ENCODE measurements at places on chromosomes 11 and 22.

GRCh38 chr11:68206211-68206610 lies 6.9 kb downstream of the KMT5B start:
- peak; percentile 22 for DNase-seq

DNA sequence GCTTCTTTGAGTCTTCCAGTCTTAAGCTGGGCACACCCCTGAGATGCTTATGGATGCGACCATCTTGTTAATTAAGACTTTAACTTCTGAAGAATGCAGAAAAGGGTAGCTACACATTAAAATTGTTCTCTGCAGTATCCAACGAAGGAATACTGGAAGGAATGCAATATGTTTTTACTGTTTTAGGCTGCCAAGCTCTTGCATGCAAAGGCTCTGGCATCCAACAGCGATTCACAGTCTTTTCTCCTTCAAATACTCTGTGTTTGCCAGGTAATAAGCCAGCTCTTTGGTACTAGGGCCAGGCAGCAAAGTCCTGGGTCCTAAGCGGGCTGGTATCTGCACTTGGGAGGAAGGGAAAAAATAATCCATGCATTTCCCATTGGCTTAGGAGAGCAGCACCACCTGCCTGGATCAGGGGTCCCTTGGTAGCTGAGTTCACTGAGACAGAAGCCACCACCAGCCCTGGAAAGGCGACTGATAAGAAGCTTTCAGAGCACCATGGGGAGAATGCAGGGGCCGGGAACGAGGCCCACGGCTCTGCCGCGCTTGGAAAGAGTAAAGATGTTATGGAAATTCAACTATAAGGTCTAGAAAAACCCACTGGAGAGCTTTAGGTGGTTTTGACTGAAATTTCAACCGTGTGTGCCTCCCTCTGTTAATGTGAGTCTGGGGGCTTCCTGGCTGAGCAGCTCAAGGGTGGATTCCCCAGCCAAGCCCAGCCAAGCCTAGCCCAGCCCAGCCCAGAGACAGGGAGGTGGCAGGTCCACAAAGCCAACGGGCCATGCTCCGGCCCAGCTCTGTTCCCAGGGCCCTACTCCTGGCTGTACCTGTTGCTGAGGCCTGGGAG lies 67.0 kb upstream of the CCND1 start:
- DNase-seq: no peak

GRCh38 chr11:32131321-32131720 lies 40.4 kb downstream of the RCN1 start:
- DNase-seq: no peak

DNA sequence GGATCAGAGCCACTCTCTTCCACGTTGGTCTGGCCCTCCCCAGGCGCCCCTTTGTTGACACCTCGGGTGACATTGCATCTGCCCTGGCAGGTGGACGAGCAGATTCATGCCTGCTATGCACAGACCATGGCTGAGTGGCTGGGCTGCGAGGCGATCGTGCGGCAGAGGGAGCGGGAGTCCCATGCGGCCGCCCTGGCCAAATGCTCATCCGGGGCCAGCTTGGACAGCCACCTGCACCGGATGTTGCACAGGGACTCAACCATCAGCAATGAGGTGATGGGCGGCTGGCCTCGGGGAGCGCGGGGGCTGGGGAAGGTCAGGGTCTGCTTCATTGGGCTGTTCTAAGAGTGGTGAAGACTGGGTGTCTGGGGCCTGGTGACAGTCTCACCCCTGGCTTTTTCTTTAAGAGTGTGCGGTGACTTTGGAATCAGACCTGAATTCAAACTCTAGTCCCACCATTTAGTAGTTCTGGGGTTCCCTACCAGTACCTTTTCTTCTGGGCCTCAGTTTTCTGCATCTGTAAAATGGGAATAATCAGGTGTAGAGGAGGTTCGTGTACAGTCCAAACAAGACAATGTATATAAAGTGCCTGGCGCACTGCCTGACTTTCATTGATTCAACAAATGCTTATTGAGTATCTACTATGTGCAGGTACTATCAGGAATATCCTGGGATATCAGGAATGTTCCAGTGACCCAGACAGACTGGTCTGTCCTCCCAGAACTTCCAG lies 53.0 kb downstream of the LHFPL7 start:
- DNase-seq: no peak

- no peak for DNase-seq
These were observed 83.9 kb downstream of the RRAS2 start for GRCh38 chr11:14275076-14275475.

DNA sequence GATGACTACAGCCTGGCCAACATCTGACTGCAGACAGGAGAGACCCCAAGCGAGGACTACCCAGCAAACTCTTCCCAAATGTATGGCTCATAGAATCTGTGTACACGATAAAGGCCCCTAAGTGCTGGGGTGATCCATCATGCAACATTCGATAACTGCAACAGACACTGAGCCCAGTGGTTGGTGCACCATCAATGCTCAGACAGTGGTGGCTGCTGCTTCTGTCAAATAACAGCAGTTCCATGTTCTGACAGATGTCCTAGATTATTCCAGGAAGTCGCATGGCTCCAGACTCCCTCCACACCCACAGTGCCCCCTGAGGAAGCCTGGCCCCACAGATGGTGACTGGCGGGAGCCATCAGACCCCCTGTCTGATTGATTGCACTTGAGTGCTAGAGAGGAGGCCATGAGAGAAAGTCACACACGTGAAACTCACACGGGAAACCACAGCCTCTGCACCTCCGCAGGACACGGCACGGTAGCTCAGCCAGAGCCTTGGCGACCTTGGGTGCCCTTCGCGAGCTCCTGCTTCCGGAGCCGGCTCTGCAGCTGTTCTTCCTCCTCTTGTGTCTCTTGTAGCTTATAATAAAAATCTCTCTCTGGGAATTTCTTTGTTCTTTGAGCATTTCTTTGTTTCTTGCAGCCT lies 1155.9 kb downstream of the TBC1D22A start:
- DNase-seq: peak; percentile 54

- DNase-seq: no peak
These were observed 1030.8 kb upstream of the CCDC90B start for GRCh38 chr11:84316866-84317555.

DNA sequence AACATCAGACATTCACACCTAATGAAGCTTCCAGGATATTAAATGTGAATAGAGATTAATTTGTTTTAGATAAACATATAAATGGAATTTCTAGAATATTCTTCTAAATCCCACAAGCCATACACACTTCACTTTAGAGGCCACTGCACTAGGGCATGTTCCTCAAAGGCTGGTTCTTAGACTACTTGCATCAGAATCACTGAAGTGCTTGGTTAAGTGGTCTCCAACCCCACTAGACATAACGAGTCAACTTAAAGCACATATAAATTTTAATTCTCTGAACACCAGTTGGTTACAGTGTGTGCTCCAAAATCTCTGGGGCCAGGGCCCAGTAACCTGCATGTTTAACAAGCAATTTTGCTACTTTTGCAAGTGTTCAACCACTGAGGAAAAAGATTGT lies 7.9 kb upstream of the ALKBH8 start:
- DNase-seq: no peak

DNA sequence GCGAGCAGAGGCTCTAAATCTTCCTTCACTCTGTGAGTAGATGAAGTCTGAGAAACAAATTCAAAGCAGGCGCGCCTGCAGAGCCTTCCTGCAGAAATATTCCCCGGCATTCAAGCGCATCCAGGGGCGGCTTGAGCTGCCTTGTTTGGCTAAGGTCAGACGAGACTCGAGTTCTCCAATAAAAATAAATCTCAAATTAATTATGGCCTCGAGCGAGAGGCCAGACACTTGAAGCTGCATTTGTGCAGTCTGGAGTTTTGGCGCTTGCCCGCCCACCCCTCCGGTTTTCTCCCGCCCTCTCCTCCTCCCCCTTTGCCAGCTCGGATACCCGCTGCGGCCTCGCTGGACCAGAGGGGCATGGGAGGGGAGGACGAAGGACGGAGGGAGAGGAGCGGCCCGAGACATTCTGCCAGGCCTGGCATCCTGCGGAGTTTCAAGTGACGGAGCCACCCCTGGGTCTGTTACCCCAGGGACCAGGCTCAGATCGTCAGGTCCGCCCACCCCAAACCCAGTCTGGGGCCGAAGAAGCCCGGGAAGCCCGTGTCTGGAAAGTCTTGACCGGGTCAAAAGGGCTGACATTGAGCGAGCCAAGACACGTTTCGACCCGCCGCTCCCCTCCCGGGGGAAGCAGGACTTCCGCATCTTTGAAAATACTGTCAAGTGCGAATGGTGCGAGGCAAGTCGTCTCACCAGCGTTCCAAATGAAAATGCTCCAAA lies 3.8 kb upstream of the FLI1 start:
- peak; percentile 64 for DNase-seq

GRCh38 chr11:106765469-106766258 lies 252.6 kb downstream of the GUCY1A2 start:
- no peak for DNase-seq

GRCh38 chr11:47591764-47592163 lies 2.4 kb downstream of the C1QTNF4 start:
- DNase-seq: no peak

- no peak for DNase-seq
These were observed 52.6 kb downstream of the TENM4 start for GRCh38 chr11:79388201-79388600.

GRCh38 chr11:104487046-104487806 lies 323.3 kb upstream of the PDGFD start:
- DNase-seq: no peak

GRCh38 chr11:103735497-103736032 lies 300.9 kb upstream of the DDI1 start:
- no peak for DNase-seq

DNA sequence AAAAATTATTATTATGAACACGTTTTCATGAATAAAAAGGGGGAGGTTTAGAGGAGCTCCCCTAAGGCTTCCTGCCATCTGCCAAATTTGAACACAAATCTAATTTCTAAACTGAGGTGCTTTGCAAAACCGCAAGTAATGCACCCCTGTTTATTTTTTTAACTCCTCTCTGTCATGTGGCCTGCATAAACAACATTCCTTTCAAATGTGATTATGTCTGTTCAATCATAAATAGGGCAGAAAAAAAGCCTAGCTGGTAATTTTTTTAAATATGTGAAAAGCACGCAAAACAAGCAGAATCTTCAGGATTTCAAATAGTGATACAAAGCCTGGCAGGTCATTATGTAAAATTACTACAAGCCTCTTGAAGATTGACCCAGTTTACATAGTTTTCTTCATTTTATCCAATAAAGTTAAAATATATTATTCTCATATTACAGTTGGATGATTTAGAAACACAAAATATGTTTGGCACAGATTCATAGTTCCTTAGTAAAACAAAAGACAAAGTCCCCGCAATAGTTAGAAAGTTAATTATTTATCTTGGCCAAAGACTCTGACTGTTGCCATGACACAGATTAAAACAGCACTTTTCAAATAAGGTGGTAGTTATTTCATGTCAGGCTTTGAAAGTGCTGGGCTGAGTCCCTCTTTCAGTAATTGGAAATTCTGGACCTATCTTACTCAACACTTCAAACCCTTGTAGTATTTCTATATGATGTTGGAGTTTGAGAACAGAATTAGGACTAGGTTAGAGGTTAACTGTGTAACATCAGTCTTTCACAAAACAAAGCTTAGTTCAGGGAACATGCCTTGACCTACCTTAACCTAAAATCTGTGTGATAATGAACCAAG lies 200.3 kb upstream of the MPPED2 start:
- peak; percentile 12 for DNase-seq

- DNase-seq: no peak
These were observed 17.5 kb upstream of the SHANK2 start for GRCh38 chr11:71269603-71270511.

GRCh38 chr22:23094260-23094659 lies 23.9 kb downstream of the GNAZ start:
- no peak for DNase-seq

DNA sequence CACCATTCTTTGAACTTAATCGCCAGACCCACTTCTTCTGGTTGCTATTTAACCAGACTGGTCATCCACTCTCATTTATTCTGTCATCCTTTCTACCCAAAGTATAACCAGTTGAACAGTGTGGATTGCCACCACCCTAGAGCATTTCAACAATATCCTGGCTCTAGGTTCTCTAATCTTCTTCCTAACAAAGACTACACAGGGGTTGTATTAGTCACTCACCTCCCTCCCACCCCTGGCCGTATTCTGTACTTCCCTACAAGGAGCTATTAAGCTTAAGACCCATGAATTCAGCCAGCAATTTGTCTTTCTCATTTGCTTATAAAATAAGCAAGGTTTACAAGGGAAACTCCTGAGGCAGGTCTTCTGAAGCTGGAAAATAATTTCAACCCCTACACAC lies 46.9 kb upstream of the CEP126 start:
- DNase-seq: no peak

DNA sequence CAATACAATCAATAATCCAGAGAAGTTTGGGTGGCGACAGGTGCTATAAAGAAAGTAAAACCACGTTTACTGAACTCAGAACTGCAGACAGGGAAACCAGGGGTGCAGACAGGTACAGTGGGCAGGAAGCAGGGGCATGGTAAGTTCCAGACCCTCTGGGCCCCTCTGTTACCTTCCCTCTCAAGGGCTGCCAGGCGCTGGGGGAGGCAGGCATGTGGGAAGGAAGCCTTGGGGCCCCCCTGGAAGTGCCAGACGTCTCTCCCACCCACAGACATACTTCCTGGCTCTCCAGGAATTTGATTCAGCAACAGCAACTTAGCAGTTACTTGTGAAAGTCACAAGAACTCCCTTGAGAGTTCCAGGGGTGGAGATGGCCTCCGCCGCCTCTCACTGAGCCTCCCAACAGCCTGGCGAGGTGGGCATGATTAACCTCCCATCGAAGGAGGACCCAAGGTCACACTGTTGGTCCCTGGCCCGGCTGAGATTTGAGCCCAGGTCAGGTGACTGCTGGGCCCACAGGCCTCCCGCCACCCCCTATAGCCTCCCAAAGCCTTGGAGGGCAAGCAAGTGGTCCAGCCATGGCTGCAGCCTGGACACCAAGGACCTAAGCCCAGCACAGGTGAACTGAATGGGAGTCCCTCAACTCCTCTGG lies 14.1 kb upstream of the TSKU start:
- DNase-seq: no peak

GRCh38 chr11:62882788-62883501 lies 2.2 kb downstream of the SLC3A2 start:
- DNase-seq: no peak

- no peak for DNase-seq
These were observed 39.8 kb upstream of the SHISAL1 start for GRCh38 chr22:44352378-44353035.

- peak; percentile 73 for DNase-seq
These were observed 57.8 kb downstream of the PPFIBP2 start for GRCh38 chr11:7571640-7572000.

DNA sequence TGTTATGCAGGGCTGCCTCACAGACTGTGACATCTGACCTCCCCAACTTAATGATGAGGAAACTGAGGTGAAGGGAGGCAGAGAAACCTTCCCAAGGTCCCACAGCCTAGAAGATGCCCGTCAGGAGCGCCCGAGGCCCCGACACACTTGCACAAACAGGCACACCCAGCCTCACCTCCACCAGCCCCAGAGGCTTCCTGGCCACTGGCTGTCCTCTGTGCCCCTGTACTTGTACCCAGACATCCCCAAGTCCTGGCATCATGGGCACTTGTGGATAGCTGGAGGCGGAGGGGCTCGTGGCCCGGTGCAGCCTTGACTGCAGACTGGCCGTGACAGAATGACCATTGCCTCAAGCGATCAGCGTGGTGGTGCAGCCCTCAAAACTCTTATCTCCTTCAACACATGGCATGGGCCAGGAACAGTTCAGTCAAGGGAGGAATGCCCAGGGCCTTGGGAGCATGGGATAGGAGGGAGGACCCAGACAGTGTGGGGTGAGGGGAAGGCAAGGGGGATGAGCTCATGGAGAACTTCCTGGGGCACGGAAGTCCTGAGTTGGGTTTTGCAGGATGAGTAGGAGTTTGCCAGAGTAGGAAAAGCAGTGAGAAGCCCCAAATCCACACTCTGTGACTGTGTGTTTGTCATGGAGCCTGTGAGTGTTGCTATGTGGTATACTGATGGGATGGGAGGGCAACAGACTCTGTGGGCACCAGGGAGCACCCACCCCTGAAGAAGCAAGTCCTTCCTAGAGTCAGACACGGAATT lies 25.8 kb upstream of the PPARA start:
- DNase-seq: no peak

Measured in right kidney (tissue), 9 donors.